Type B pancreatic cell (in vitro differentiated cells): ENCODE measurements at places on chromosomes 13 and 19. TPM values are rescaled to one million over a fixed set of nuclear protein-coding genes. Genes with fewer than 3 reads are reported as not detected.

DNA sequence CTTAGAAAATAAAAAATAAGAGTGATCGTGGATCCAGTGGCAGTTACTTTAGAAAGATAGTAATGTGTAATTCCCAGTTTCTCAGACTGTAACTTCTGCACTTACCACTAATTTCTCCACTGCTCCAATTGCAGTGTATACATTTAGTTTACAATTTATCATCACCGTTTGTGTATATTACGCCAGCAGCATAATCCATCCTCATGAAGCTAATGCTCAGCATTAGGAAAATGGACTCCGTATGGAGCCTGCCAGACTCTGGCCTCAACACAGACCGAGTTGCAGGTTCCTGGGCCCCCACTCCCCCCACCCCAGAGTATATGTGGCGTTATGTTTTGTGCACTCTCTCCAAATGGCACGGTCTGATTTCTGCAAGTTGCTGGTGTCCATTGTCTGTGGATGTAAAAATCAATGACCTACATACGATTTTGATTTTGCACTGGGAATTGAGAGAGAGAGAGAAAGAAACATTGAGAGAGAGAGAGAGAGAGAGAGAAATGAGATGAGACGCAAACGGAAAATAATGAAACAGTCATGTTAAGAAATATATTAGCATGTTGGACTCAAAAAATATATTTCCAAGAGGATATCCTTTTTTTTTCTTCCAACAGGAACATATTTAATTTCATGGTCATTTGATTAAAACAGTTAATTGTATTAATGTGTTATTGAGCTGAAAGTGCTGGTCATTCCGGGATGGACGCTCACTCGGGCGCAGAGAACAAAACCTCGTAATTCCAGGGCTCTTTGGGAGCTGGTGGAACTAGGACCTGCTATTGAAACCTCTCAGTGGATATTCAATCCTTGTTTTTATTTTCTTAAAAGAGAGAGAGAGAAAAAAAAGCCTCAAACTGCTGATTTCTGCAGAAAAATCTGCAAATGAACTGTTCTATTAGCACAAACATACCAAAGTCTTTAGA, 278.8 kb downstream of the TSHZ3 start:
- DNase-seq, result no peak

DNA sequence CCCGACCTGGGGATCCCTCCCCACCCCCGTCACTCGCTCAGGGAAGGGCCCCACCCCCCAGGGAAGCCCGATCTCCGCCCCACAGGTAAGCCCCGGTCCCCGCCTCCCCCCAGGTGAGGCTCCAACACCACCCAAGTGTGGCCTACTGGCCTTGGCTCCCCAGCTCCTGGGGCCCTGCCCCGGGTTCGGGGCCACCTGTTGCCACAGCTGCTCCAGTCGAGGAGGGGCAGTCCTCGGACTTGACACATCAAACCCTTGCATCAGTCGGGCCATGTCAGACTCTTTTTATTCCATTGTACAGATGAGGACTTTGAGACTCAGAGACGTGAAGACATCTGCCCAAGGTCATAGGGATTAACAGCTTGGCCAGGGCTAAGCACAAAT, 512 bp downstream of the CC2D1A start:
- no peak for DNase-seq

The RAB3A gene
- 6.7 and 8.7 TPM in 2 replicates for total RNA-seq

DNA sequence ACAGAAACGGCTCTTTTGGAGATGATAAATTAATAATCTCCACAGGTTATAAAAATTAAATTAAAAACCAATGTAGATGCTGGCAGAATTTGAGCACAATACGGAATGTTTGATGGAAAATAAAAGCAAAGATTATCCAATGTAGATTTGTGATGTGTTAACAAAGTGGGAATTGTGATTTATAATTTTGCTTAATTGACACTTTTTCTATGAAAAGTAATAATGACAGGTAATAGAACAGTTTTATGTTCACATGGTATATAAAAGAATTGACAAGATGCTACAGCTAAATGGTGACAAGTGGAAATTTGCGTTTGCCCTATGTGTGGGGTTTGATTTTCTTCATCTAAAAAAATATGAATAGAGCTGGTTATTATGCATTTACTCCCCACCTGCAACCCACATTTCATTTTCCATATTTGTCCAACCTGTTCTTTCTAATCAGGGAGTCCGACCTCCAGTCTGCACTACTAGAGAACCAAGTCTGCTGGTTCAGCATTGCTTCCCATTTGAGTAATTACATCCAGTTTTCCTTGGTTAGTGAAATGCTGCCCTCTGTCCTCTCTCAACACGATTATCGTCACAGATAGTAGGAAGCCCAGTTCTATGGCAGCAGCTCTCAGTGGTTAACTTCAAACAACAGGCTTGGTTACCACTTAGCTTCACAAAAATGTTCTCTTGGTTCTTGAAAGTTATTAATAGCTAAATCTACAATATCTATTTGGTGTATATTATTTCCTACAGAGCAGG, 61.4 kb upstream of the SLITRK1 start:
- DNase-seq, result no peak

GRCh38 chr13:101155920-101156319, 260.4 kb downstream of the NALCN start:
- DNase-seq, result no peak

The PCDH17 gene
- 12.1 and 16.6 TPM in 2 replicates for total RNA-seq

GRCh38 chr13:76692346-76692745, 193.9 kb downstream of the KCTD12 start:
- DNase-seq, result no peak

DNA sequence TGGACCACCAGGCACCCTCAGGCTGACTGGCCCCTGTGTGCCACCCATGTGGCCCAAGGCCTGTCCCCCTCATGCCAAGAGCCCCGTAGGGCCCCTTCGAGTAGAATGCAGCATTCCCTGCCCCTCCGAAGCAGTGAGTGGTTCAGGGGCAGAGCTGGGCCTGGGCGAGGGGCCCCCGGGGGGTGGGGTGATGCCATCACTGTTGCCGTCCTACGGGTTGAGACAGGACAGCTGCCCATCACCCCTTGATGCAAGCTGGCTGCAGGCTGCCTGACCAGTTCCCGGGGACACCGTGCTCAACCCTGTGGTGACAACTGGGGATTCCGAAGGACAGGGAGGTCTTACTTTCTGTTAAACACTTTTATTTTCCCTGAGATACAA, 4.7 kb downstream of the SBNO2 start:
- no peak for DNase-seq

- DNase-seq, result no peak
Observed at GRCh38 chr13:66530686-66531085, 699.5 kb downstream of the PCDH9 start.

GRCh38 chr19:45177817-45178261, at the start of gene TRAPPC6A:
TSS of gene TRAPPC6A (minus strand) at chr19:45178237. CDS start at chr19:45178218, 19 bp downstream.
- no peak for DNase-seq

The PSG6 gene
- total RNA-seq, result not detected in 2 replicates

- no peak for DNase-seq
Observed at GRCh38 chr19:54206831-54207177, 6.1 kb downstream of the RPS9 start.

GRCh38 chr13:23845105-23845725, 44.0 kb downstream of the MIPEP start:
- no peak for DNase-seq

The SUPT5H gene
- total RNA-seq, result 142 and 144 TPM in 2 replicates

DNA sequence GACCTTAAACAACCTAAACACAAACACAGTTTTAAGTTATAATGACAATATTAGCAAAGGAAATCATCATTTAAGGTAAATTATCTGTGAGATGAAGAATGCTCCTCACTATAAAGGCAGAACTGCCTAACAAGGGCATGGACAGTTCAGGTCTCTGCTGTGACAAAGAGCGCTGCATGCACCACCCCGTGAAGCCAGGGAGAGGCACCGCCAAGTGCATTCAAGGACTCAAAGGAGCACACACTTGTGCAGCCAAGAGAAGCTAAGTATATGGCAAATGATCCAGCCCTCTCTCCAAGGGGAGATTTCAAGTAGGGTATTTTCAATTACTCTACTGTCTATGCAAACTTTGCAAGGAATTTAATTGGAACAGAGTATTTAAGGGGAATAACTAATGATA, 126.0 kb downstream of the RAP2A start:
- no peak for DNase-seq

GRCh38 chr19:46901701-46902401, 41.1 kb downstream of the ARHGAP35 start:
- no peak for DNase-seq
